ENCODE measurements at places on chromosomes 2 and 18. TPM values are rescaled to one million over a fixed set of nuclear protein-coding genes. Genes with fewer than 3 reads are reported as not detected.

GRCh38 chr2:24421668-24422067 lies 61.3 kb upstream of the ITSN2 start:
- peak; percentile 25 for DNase-seq

GRCh38 chr2:216721141-216721540 lies 25.8 kb upstream of the IGFBP5 start:
- DNase-seq: no peak

- DNase-seq: no peak
These were observed 1.7 kb upstream of the TXNDC2 start for GRCh38 chr18:9884090-9884489.

GRCh38 chr18:48947092-48947491 lies 3.7 kb downstream of the SMAD7 start:
- no peak for DNase-seq

GRCh38 chr2:23077596-23077995 lies 307.4 kb upstream of the KLHL29 start:
- no peak for DNase-seq

DNA sequence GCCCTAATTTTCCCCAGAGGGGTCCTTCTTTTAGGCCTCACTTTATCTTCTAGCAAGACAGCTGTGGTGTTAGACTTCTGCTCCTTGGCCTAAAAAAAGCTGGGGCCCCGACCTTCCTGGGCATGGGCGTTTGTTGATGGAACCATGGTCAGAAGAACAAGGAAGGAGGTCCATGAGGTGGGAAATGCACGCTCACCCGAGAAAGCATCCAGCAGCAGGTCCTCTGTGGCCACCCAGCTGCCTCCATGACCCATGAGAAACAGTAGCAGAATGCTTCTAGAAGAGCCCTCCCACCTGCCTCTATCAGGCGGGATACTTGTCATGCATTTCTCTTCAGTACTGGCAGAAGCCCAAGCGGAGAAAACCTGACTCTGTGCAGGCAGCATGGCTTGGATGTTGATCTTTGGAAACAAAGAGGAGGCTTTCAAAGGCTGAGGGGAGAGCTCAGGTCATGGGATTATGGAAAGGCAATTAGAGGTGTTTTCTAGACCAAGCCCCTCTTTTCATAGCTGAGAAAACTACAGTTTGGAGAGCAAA lies 249.1 kb downstream of the FAM210A start:
- no peak for DNase-seq

DNA sequence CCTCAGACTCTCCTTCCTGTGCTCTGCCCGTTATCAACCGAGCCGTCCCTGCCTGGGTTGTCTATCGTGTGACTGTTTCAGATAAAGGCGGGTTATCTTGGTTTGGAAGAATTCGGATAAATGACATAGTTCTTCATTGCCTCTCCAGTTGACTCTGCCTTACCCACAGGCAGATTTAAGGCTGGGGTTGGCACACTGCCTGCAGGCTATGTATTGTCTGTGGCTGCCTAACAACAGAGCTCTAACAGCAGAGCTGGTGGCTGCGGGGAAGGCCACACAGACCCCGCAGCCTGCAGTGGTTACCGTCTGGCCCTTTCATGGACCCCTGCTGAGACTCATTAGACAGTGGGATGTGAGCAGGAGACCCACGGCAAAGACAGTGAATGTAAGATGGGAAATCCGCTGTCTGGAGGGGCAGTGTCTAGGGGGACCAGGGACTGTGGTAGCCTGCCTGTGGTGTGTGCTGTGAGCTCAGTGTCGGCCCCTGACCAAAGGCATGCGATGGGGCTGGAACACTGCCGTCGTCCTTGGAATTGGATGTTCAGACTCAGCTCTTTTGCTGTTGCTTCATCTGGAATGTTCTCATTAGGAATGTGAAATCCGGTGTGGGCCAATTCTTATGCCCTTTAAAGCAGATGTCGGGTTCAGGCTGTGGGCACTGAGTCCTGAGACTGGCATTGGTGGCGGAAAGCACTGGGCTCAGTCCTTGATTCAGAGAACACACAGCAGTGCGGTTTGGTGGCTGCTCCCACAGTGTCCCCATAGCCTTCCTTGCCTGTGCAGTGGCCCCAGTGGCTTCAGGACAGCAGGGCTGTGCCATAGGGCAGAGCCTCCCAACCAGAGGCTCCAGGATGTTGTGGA lies 44.5 kb downstream of the SH3RF3 start:
- DNase-seq: no peak

DNA sequence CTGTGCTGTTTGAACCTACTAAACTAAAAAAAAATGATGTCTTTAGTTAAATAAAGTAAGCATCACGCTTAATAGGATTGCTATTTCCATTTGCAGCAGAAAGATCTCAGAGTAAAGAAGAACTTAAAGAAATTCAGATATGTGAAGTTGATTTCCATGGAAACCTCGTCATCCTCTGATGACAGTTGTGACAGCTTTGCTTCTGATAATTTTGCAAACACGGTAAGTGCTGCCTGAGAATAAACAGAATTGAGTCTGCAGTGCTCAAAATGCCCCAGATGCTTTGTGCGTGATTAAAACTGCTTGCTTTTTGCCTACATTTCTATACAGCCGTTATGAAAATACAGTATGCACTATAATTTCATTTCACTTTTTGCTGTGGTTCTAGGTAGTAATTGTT lies 3.9 kb downstream of the CDCA7 start:
- DNase-seq: no peak

GRCh38 chr2:72325592-72326422 lies 178.1 kb upstream of the CYP26B1 start:
- DNase-seq: no peak

DNA sequence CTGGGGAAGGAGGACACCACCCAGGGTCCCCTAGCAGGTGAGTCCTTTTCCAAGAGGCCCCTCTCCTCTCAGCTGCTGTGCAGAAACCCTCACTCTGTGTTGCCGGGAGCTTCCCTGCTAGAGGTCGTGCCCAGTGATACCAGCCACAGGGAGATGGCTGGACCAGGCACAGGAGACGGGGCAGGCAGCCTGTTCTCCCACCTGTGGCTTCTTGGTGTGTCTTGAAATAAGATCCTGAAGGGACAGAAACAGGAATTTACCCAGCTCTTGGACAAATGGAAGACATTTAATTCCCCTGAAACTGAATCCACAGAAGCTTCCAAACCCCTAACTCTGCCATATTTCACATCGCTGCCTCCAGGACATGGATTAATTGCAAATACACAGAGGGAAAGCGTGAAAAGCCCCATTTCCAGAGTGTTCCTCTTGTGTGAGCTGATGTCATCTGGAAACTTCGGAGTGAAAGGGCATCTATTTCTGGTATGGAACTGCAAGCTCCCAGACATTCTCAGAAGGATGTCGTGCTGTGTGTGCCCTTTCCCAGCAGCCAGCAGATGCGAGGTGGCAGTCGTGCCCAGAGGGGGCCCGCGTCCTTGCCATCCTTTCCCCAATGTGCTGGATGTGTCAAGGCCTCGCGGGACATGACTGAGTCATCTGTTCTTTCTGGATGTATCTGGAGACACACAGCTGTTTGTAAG lies 177.7 kb downstream of the SEPTIN10 start:
- DNase-seq: no peak

- DNase-seq: no peak
These were observed 52.0 kb downstream of the GYPC start for GRCh38 chr2:126707941-126708340.

DNA sequence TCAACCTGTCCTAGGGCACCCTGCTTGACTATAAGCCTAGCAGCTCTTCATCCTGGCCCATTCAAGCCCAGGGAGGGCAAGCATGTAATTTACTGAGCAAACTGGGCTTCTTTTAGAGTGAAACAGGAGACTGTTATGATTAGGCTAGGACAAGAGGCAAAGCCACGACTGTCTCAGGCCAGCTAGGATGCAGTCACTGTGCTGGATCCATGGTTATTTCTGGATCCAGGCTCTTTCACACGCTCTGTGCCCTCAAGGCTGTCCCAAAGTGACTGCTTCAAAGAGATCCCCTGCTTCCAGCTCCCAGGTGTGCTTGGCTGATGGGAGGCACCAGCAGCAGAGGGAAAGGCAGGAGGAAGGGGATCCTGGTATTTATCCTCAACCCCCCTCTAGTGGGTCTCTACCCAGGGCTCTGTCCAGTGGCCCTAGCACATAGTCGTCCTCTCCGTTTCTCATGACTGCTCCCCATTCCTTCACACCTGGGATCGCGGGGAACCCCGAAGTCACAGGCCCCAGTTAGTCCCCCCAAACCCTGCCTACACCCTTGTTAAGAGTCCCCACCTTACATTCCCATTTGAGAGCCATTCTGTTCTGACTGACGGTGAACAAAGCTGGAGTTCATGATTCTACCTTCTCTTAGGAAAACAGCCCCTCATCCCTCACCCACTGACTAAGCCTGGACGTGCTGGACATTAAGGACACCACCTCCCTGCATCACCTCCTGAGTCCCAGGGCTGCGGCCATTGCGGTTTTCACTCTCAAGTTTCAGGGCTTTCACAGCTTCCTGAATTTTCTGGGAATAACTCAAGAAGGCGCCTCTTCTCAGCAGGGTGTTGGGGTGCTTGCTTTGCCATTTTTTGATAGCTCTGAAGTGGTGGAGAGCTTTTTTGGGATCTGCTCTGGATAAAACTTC lies 63.2 kb downstream of the POLR1A start:
- DNase-seq: no peak

- no peak for DNase-seq
These were observed 136.4 kb upstream of the APCDD1 start for GRCh38 chr18:10317864-10318690.

Gene MOGAT1
- total RNA-seq: not detected

Gene NOSTRIN
- 1.0 TPM for total RNA-seq

Gene ABCG5
- total RNA-seq: not detected

Gene NR4A2
- total RNA-seq: 290 TPM

Gene STAT4
- total RNA-seq: 77.1 TPM

Gene TMEM163
- 0.47 TPM for total RNA-seq

Gene TAF4B
- 13.7 TPM for total RNA-seq
